ENCODE measurements at places on chromosomes 1 and 21.

- no peak for DNase-seq
Observed at GRCh38 chr1:10626791-10627410, 152.2 kb downstream of the PEX14 start.

DNA sequence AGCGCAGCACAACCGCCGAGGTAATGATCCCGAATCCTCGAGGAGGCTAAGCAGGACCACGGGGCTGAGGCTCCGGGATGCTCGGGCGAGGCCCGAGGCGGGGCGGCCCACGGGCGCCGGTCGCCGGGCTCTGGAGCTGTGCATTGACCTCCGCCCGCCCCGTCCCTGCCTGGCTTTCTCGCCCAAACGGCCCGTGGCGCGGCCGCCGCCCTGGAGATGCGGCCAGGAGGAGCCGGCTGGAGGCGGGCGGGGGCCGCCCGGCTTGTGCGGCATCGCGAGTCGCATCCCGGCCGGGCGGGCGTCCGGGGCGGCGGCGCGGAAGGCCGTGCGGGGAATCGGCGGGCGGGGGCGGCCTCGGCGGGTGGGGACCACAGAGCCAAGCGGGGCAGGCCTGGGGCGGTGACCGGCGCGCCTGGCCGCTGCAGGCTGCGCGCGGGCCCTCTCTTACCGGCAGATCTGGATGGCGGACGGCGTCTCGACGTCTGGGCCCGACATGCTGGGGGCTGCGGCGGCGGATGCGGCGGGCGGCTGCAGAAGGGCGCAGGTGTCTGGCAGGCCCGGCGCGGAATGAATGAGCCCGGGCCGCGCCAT, 663 bp downstream of the ACOT7 start:
- DNase-seq, result no peak

GRCh38 chr21:45295576-45296365, 8.1 kb upstream of the POFUT2 start:
- DNase-seq, result no peak

- no peak for DNase-seq
Observed at GRCh38 chr1:161427733-161428516, 60.2 kb upstream of the CFAP126 start.

GRCh38 chr1:100267284-100267683, 1.3 kb downstream of the RTCA start:
- no peak for DNase-seq

- DNase-seq, result no peak
Observed at GRCh38 chr1:211320980-211321379, 5.7 kb upstream of the TRAF5 start.
